Activated CD4-positive, alpha-beta T cell treated with anti-CD3 and anti-CD28 coated beads for 36 hours (primary cell): ENCODE measurements at places on chromosomes 7 and 10.

DNA sequence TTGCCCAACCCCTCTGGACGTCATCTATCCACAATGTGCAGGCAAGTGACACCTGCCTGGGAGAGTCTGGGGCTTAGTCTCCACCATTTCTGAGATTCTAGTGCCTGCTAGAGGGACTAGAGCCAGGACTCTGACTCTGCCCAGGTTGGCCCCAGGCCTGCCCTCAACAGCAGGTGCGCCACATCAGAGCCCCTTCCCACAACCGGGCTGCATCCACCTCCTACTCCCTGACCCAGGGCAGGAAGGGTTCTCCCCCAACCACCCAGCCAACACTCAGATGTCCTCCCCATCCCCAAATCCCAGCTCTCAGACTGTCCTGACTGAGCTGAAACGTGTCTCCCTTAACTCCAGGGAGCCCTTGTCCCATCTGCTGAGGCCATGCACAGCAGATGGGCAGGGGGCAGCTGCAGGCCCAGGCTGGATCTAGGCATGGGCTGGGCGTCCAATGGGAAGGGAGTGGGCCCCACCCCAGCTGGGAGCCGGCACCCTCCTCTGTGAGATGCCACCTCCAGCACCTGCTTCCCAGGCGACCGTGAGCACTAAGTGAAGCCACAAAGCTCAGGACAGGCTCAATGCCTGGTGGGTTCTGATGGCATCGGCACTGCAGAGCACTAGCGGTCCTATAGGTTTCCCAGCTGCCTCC lies 49.2 kb downstream of the RASGEF1A start:
- no peaks in the 10 kb centered on the region for H3K4me1 ChIP-seq
- DNase-seq: no peak
- H3K36me3 ChIP-seq: no peaks in the 10 kb centered on the region
- no peaks in the 10 kb centered on the region for H3K27me3 ChIP-seq
- no peak overlapping the region for H3K27ac ChIP-seq
- H3K4me3 ChIP-seq: no peak overlapping the region

DNA sequence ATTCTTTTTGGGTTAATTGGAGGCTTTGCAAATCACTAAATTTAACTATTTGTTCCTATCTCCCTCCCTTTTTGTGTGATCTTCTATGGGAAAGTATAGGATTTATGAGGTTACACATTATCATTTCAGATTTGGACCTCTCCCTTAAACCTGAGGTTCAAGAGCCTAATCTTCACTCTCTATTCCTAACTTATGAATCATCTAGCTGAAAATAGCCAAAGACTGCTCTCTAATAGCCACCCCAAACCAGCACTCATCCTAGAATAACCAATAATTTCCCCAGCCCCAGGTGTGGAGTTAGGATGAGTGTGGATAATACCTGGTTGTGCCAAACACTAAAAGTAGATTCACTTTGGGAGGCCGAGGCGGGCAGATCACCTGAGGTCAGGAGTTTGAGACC lies 499.2 kb downstream of the GFRA1 start:
- no peak overlapping the region for H3K27ac ChIP-seq
- H3K4me3 ChIP-seq: no peak overlapping the region
- no peak for DNase-seq
- H3K4me1 ChIP-seq: no peaks in the 10 kb centered on the region
- no peaks in the 10 kb centered on the region for H3K36me3 ChIP-seq
- H3K27me3 ChIP-seq: no peaks in the 10 kb centered on the region

DNA sequence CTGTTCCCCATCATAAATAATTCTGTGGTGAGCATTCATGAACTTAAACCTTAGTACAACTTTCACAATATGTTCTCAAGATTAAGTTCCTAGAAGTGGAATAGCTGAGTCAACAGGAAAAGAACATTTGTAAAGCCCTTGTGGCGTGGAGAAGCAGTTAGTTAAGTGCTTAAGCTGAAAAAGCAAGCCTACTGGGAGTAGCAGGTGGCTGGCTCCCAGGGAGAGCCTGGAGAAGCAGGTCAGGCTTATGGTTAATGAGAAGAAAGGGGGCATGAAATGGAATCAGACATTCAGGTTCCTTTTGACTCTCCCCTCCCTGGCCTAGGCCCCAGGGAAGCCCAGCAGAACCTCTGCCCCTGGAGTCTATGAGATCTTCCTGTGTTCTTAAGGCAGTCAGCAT lies 35.3 kb downstream of the VSTM4 start:
- no peak overlapping the region for H3K27ac ChIP-seq
- H3K27me3 ChIP-seq: peaks cover 6% of the 10 kb centered on the region
- H3K4me3 ChIP-seq: no peak overlapping the region

- no peak overlapping the region for H3K27ac ChIP-seq
- DNase-seq: no peak
- H3K36me3 ChIP-seq: no peaks in the 10 kb centered on the region
- H3K4me1 ChIP-seq: no peaks in the 10 kb centered on the region
Observed at GRCh38 chr10:77138541-77138940, 499.1 kb downstream of the KCNMA1 start.

GRCh38 chr7:47379629-47380324 lies 202.1 kb downstream of the TNS3 start:
- no peak overlapping the region for H3K4me3 ChIP-seq
- H3K27ac ChIP-seq: no peak overlapping the region
- no peaks in the 10 kb centered on the region for H3K4me1 ChIP-seq
- no peaks in the 10 kb centered on the region for H3K36me3 ChIP-seq
- peaks cover 10% of the 10 kb centered on the region for H3K27me3 ChIP-seq

DNA sequence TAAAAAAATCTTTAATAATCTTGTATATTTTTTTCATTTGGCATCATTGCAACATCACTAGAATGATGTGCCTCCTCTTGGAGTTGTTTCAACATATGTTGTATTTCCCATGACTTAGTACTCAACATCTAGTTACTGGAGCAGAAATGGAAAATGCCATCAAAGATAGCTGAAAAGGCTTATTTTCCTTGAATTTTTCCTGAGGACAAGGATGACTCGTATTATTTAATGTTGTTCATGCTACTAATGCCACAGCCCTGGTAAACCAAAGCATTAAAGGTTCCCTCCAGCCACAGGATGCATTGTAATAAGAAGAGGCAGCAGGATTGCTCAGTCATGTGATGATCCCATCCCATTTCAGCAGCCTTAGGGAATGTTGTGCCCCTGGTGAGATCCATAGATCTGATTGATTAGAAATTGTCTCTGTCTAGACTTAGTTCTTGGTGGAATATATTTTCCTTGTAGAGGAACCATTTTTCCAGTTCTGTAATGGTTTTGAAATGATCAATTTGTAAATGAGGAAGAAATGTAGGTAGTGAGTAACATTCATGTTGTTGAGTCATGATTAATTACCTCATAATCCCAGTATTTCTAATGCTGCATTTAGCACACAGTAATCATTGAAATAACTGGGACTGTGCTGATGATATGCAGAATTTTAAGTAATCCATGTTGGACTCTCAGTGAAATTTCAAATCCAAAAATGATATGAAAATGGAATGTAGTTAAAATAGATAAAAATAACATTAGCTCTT lies 91.3 kb upstream of the SMIM30 start:
- H3K27ac ChIP-seq: no peak overlapping the region
- peaks cover 3% of the 10 kb centered on the region for H3K27me3 ChIP-seq
- no peak for DNase-seq
- H3K4me3 ChIP-seq: no peak overlapping the region
- no peaks in the 10 kb centered on the region for H3K36me3 ChIP-seq
- no peaks in the 10 kb centered on the region for H3K4me1 ChIP-seq

- no peak overlapping the region for H3K4me3 ChIP-seq
- no peak for DNase-seq
- no peaks in the 10 kb centered on the region for H3K27me3 ChIP-seq
- H3K4me1 ChIP-seq: no peaks in the 10 kb centered on the region
- H3K27ac ChIP-seq: no peak overlapping the region
Observed at GRCh38 chr10:104036518-104037260, 49.0 kb downstream of the COL17A1 start.

DNA sequence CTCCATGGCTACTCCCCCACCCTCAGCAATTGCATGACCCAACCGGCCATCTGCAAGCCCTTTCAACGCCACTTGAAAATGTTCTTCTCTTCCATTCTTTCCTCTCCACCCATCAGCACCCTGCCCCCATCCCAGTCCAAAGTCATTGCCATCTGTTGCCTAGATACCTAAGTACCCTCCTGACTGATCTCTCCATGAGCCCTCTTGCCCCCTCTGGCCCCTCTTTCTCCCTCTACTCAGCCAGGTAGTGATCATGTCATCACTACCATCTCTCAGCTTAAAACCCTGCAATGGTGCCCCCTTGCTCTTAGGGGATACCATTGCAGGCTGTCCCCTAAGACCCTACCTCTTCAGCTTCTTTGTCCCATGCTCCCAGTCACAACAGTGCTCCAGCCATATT lies 30.5 kb upstream of the BTRC start:
- H3K27me3 ChIP-seq: peaks cover 12% of the 10 kb centered on the region
- no peaks in the 10 kb centered on the region for H3K4me1 ChIP-seq
- no peak overlapping the region for H3K4me3 ChIP-seq
- DNase-seq: no peak
- H3K36me3 ChIP-seq: no peaks in the 10 kb centered on the region

- no peak overlapping the region for H3K4me3 ChIP-seq
- peaks cover 6% of the 10 kb centered on the region for H3K27me3 ChIP-seq
- no peak for DNase-seq
- no peaks in the 10 kb centered on the region for H3K4me1 ChIP-seq
- H3K36me3 ChIP-seq: no peaks in the 10 kb centered on the region
- no peak overlapping the region for H3K27ac ChIP-seq
Observed at GRCh38 chr10:58457761-58458616, 54.7 kb upstream of the BICC1 start.
